HAP-1 (cell line): ENCODE measurements at places on chromosomes 13 and 19.

DNA sequence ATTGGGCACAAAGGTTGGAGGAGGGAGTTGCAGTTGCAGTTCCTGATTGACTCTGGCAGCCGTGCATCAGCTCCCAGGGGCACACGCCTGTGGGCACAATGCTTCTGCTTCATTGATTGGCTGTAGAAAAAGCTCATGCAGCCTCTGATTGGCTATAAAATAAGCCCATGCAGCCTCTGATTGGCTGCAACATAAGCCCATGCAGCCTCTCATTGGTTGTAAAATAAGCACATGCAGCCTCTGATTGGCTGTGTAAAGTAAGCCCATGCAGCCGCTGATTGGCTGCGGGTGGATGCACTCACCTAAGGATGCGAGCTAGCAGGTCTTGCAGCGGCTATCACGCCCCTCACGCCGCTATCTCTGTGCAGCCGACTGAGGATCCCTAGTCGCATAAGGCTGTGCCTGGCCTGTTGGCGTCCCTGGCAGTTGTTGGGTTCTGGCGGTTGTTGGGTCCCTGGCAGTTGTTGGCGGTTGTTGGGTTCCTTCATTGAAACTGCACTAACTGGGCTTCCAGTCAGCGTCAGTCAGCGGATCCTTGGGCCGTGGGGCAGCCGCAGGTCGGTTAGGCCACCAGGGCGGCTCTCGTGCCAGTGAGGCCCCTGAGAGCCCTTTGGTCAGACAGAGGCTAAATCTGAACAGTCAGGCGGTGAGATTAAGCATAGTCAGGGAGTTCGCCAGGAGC is at the start of gene SIGLECL1:
Gene SIGLECL1 (plus strand): TSS at position 295 of the 682 bp plus-strand sequence. CDS start 12,993 bp downstream, outside the sequence.
- no peak for DNase-seq

GRCh38 chr19:42487032-42487797 is 41.1 kb downstream of the CEACAM1 start:
- no peak for DNase-seq

DNA sequence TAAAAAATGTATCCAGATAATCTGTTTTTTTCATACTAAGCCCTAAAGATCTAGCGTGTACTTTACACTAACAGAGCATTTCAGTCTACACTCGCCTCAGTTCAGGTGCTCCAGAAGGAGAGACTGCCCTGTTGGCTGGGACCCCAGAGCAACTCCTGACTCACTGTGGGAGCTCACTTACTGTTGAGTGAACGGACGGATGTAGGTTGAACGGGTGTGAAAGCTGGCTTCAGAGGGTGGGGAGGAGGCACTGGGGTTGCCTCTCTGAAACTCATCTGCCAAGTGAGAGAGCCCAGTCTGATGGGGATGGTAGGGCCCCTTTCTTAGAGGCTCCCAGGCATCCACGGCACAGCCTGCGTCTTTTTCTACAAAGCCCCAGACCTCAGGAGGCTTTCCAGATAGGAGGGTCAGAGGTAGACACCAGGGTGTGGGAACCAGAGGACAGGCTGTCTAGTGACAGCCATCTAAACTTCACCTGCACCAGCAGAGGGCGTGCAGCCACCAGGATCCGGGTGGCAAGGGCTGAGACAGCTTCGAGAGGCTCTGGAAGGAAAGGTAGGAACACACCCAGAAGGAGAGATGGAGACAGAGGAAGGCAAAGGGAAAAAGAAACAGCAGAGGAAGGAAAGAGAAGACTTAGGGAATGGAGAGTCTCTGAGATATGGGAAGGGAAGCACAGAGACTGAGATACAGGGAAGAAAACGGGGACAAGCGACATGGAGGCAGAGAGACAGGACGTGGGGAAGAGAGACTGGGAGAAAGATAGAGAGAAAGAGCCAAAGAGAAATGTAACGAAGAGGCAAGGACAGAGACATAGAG is 3.7 kb downstream of the KASH5 start:
- peak; percentile 74 for DNase-seq

DNA sequence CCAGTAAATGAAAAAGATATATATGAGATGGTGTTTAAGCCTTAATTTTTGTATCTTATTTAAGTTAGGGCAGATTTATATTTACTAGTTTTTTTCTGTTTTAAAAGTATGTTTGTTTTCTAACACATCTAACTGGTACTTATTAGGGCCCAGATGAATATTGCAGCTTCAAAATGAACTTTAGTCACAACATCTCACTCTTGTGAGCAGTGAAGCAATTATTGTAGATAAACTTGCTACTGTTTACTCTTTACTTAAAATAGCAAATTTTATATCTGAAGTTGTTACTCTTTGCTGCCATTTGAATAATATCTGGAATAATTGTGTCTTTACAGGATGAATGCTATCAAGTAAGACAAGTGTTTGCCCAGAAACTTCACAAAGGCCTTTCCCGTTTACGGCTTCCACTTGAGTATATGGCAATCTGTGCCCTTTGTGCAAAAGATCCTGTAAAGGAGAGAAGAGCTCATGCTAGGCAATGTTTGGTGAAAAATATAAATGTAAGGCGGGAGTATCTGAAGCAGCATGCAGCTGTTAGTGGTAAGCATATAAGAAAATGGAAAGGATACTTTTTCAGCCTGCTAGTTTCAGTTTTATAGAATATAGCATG is 166.8 kb downstream of the PDS5B start:
- DNase-seq = no peak

GRCh38 chr19:32558607-32559228 is 22.3 kb upstream of the PDCD5 start:
- peak; percentile 36 for DNase-seq

DNA sequence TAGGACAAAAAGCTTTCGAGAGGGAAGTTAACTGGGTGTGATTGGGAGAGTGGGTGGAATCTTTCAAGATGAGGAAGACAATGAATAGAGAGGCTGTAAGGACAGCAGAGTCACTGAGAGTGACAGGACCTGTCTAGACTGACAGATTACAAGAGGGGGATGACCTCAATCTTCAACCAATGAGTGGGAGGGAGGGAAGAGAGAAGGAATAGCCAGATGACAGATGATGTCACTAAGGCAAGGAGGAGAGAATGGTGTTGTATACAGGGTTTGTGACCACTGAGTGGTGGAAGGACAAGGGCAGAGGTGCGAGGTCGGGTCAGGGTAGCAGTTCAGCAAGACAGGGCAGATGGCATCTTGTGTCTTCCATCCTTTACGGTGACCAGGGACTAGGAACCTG is 5.8 kb upstream of the ILF3 start:
- no peak for DNase-seq

DNA sequence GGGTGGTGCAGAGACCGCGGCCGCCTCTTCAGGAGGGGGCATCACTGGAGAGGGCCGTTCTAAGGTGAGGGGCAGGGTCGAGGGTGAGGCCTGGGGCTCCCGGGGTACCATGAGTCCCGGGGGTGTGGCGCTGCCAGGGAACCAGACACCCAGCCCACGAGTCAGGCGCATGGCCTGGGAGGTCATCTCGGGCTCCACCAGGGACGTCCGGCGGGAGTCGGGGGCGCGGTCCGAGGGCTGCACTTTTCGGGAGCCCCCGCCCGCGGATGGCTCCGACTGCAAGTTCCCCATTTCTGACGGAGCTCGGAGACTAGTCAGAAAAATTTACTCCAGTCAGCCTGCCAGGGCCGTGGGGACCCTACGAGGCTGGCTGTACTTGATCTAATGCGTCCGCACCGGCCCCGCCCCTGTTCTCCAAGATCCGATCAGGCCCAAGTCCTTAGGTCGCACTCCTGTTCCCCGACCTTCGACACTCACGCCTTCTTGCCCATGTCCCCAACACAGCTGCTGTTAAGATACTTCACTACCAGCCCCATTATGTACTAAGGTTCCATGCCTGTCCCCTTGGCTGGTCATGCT is 774 bp downstream of the GGN start:
- no peak for DNase-seq

- no peak for DNase-seq
These were observed 21.4 kb downstream of the MAP2K2 start for GRCh38 chr19:4102339-4103079.

GRCh38 chr13:23741879-23742510 is 147.2 kb downstream of the MIPEP start:
- DNase-seq = peak; percentile 70

DNA sequence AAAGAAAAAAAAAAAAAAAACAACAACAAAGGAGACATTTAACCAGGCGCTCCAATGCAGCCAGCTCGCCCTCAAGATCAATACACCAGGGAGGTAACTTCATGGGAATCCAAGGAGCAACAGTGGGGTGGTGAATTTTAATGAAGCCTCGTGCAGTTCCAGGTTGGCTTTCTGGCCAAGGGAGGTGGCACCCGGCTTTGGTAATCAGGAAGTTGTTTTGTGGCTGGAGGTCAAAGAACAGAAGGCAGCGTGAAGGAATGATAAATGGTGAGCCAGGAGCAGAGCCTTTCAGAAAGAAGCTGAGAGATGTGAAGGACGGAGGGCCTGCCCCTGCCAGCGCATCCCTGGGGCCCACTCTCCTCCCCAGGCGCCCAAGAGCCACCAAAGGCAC is 188.2 kb upstream of the TSC22D1 start:
- no peak for DNase-seq

GRCh38 chr13:105406551-105406950 is 1128.9 kb downstream of the EFNB2 start:
- DNase-seq = no peak

DNA sequence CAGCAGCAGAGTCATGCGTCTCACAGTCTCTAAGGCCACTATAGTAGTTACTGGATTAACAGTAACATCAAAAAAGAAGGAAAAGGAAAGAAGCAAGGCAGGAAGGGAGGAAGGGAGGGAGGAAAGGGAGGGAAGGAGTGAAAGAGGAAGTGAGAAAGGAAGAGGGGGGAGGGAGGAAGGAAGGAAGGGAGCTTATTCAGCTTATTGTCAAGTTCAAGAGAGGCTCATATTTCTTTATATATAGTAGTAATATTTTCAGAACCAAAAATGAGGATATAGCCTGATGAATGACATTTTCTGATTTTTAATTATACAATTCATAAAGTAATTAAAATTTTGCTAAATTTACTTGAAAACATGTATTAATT is 17.7 kb upstream of the RUBCNL start:
- no peak for DNase-seq

- DNase-seq = no peak
These were observed 14.7 kb upstream of the KCTD15 start for GRCh38 chr19:33781996-33782395.

DNA sequence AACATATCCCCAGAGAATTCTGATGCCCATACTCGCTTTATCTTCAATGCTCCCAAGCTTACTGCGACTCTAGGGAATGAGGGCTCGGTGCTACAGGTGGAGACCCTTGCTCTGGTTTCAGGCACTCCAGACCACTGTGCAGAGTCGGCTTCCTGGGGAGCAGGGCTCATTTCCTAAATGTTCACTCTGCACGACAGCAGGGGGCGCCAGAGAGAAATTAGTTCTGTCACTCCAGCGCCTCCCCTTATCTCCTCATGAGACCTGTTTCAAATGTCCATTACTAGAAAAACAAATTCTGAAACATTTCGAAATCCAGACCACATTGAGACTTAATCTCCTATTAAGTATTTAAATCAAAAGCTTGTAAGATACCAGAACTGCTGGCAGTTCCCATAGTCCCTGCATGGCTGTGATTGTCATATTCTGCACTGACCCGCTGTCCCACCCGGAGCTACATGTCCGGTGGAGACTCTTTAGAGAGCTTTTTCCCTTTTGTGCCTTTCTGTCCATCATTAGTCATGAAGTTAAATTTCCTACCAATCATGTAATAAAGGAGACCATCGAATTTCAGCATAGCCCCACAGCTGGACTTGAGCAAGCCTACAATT is 22.4 kb downstream of the EPSTI1 start:
- peak; percentile 72 for DNase-seq

- DNase-seq = no peak
These were observed 37.5 kb upstream of the GPR183 start for GRCh38 chr13:99344610-99345208.

- DNase-seq = no peak
These were observed 23.8 kb upstream of the EVI5L start for GRCh38 chr19:7806234-7806633.

DNA sequence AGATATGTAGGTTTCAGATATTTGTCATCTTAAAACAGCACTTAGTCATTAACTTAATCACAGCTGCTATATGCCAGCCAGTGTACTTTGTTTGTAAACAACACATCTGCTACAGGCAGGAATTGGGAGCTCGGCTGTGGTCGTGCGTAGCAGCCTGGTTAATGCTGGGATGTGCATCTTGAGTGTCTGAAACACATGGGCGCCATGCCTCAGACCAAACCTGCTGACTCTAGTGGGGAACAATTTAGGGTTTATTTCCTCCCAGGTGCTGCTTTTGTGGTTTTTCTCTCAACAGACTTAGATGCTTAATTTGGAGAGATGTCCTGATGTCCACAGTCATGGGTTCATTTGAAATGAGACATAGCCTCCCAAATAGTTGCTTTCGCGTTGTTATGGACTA is 238.5 kb upstream of the TMTC4 start:
- DNase-seq = no peak

DNA sequence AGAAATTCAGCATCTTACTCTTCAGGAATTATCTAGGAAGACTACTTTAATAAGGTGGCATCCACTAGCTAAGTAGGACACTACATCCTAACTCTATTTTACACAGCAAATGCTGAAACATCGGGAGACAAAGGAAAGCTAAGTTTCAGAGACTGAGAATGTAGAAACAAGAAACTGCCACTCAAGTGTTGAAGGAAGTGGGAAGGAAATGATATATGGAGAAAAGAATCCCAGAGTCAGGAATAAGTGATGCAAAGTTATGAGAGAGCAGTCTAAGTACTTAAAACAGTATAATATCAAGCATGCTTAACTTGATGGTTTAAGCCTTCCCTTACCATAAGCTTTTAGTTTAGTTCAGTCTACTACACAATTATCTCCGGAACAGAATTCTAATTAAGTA is 52.4 kb downstream of the RBM26 start:
- no peak for DNase-seq

GRCh38 chr13:95536632-95537241 is 15.8 kb upstream of the CLDN10 start:
- DNase-seq = peak; percentile 58

DNA sequence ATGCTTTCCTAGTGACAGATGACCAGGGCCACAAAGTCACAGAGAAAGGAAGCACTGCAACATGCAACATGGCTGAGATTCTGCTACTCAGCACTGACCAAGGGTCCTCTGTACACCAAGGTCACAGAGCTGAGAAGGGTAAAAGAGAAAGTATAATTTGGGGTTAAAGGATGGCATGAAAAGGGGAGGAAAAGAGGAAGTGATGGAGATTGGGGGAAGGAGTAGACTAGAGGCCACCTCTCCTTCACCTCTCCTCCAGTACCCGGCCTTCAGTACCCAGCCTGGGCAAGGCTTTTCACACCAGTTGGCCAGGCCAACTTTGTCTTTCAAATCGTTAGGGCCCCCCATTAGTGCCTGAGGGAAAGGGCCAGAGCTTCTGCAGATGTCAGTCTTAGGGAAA is 6.3 kb upstream of the RPS19 start:
- DNase-seq = no peak

DNA sequence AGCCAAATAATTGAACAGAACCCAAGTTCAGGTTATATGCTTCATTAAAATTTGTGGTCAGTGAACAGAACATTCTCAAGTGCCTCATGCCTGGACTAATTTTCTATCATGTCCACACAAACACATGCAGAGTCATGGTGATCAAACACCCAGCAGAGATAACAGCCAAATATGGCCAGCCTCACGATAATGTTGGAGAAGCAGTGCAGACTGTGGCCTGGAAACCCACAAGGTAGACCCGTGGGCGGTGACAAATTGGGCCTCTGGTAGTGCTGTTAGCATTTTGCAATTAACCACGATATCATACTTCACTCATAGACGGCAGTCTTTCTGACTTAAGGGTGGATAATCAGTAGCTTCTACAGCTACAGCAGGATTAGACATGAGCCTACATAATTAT is 35.0 kb upstream of the VWA8 start:
- DNase-seq = no peak
